ENCODE measurements at places on chromosomes 16 and 17. TPM values are rescaled to one million over a fixed set of nuclear protein-coding genes. Genes with fewer than 3 reads are reported as not detected.
A peak's percentile ranks its signal among the peaks of the same experiment; 100 is the strongest.

DNA sequence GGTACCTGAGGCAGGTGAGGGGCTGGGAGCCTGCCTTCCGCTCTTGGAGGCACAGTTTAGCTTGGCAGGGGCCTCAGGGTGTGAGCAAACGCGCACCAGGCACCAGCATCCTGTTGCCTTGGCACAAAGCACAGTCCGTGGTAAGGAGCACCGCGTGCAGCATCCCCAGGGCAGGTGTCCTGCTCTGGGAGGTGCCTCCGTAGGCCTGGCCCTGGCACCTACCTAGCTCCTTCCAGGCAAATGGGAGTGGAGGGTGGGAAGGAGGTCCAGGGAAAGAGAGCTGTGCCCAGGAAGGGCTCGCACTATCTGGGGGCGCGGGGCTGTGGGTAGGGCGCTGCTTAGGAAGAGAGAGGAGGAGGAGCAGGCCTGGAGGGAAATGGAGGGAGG lies 3.1 kb upstream of the GSE1 start:
- DNase-seq: no peak

GRCh38 chr16:60142619-60143347 lies 1408.7 kb upstream of the GOT2 start:
- no peak for DNase-seq

- no peak for DNase-seq
Measured at GRCh38 chr16:73354434-73354833, 306.5 kb upstream of the ZFHX3 start.

DNA sequence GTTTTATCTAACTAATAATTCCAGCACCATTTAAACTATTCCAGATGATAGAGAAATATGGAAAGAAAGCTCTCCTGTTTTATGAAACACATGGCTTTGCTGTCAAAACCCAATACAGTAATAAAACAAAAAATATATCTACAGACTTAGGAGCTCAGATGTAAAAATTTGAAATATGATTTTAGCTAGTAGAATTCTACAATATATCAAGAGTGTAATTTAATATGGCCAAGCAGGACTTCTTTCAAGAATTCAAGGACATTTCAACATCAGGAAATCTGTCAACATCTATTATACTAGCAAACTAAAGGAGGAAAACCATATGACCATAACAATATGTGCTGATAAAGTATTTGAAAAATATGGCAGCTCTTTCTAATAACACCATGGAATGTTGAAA lies 57.5 kb downstream of the CCDC182 start:
- DNase-seq: no peak

DNA sequence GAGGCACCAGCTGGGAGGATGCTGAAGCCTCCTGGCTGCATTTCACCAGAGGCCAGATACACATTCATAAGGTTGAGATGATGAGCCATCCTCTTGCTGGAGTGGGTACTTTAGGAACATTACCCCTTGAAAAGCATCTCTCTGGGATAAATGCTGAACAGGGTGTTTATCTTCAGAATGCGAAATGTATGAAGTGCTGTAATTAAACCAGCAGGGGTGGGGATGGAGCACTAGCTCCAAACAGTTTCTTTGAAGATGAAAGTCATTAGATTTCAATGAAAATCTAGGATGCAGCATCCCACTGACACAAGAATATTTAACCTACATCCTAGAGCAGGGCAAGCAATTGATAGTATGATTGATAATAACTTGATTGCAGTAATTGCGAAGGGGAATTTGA lies 158.1 kb downstream of the CYLD start:
- no peak for DNase-seq

- peak; percentile 40 for DNase-seq
Measured at GRCh38 chr17:80071116-80071841, 30.1 kb upstream of the GAA start.

DNA sequence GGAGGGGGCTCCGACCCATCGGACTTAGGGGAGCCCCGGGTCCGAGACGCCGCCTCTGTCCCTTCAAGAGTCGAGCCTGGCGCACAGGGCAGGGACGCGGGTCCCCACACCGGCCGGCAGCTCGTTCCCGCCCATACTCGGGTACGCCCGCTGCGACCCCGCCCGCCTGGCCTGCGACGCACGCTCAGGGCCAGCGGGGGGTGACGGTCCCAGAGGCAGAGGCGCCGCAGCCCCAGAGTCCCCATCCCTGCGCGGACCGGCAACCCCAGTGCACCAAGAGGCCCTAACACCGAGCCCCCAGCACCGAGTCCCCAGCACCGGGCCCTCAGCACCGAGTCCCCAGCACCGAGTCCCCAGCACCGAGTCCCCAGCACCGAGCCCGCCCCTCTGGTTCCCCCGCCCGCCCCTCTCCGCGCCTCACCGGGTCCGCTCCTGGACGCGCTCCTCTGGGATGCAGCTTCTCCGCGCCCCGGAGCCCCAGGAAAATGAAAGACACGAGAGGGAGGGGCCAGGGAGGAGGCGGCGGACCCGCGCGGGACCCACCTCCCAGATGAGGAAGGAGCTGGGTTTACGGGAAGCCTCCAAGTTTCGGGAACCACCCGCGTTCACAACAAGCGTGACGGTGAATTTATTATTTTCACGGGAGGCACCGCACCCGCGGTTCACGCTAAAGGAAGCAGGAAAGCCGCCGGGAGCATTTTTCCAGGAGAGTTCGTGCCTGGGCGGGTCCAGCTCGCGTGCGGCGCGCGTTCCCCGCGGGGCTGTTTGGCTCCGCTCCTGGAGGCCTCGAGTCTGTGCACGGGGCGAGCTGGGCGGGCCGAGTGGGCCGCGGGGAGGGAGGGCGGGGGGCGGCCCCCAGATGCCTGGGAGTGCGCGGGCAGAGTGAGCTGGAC lies at the start of gene SECTM1:
TSS of gene SECTM1 (minus strand) at position 488 of the 893 bp plus-strand sequence. CDS start 6,526 bp downstream, outside the sequence.
- DNase-seq: peak; percentile 23

DNA sequence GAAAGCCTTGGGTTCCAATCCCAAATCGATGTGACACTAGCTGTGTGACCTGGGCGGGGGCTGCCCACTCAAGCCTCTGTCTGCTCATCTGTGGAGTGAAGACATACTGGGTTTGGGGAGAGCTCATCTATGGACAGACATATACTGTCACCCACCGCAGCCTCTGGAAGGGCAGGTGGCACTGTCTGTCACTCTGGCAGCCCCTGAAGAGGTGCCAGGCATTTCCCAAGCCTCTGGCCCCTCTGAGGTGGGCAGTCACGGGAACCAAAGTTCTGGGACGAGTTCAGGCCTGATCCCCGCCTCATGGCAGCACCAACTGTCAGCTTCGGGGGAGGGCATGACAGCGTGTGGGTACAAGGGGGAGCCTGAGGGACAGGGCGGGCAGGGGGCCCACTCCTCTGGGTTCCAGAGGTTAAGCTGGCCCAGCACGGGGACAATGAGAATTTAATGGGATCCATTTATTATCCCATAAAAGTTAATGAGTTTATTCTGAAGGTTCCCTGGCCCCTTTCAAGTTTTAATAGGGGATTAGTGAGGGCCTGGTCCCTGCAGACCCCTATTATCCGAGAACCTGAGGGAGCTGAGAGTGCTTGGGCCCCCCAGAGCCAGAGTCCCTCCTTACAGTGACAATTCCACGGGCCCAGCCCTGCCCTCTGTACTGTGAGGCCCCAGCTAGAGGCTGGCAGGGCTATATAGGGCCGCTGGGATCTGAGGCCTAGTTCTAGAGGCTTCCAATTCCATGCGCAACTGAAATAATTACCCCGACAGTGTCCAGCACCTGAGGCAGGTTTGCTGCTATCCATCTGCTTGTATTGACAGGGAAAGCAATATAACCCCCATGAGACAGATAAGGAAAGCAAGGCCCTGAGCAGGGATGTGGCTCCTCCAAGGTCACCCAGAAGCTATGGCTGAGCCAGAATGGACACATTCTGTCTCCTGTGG lies 18.8 kb downstream of the SEZ6 start:
- no peak for DNase-seq

DNA sequence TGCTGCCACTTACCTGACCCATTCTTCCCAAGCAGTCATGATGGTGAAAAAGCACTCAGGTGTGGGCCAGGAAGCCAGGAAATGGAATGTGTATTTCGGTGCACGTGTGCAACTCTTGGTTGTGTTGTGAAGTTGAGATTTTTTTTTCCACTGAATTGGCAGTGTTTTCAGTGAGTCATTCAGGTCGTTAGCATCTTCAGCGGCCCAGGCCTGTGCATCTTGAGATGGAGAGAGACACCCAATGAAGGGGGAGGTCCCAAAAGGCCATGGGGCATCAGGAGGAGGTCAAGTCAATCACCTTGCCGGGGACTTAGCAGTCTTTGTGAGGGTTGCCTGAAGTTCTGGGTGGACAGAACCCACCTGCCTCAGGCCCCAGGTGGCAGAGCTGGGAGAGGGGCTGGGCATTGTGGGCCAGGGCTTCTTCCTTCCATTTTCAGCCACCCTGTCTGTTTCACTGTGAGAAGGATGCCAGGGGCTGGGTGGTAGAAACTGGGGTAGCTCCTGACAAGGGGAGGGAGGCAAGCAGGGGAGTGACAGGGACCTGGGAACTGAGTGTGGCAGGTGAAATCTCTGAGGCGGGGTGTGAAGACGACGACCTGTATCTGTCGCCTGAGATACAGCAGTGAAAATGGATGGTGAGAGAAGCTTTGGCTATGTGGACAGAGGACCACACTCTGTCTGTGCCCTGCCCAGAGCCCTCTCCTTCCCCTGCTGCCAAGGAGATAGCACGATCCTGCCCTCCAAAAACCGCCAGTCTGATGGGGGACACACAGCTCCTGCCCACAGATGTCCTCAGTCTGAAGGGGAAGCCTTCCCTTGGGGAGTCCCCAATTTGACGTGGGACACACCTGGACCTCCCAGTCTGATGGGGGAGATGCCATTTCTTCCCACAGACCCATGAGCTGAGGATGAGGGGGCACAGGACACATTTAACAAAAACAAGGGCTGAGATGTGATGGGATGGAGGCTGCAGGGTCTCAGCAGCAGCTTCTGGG lies 11.9 kb downstream of the TBKBP1 start:
- DNase-seq: no peak

DNA sequence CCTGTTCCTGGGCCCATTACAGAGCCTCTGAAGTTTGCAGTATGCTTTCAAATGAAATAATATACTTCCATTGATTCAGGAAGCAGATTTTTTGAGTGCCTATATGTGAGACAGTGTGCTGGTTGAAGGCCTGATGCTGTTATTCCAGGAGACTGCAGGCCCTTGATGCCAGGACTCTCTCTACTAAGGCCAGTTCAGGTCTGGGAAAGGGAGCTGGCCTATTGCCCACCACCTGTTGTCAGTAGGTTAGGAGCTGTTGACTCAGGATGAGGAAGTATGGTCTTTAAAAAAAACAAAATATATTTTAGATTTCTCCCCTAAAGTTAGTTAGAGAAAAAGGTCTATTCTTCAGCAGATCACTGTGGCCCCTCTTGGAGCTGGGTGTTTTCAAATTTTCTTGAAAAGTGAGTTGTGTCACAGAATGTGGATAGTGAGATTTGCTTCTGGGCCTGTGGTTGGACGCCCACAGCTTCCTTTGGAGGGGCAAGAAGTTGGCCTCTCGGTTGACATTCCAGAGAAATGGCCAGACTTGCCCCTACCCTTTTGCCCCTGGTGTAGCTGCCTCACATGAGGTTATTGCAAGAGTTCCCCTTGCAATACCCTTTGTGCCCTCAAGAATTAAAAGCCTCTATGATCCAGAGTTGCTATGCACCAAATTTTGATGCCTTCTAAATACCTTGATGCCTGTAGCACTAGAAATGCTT lies 7.9 kb downstream of the ESRP2 start:
- DNase-seq: no peak

- DNase-seq: peak; percentile 97
Measured at GRCh38 chr16:69476920-69477443, 52.6 kb downstream of the CYB5B start.

GRCh38 chr17:77875051-77875780 lies 83.3 kb upstream of the TNRC6C start:
- DNase-seq: peak; percentile 44

DNA sequence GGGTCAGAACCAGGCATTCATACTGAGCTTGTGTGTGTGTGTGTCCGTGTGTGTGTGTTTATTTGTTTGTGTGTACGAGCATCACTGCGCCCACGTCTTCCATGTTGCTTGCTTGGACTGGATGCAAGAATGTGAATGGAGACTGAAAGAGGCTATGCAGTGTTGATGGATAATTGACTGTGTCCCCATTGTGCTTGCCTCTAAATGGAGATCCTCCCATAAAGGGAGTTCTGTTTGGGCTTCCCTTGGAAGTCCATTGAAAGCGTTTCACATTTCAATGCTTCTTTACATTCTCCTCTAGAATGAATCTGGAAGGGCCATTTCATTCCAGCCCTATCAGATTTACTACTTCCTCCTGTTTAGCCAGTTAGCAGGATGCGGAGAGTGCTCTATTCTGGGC lies 124.0 kb downstream of the GP2 start:
- DNase-seq: no peak

- no peak for DNase-seq
Measured at GRCh38 chr17:39899215-39899614, 19.2 kb downstream of the GSDMB start.

- DNase-seq: no peak
Measured at GRCh38 chr16:62445909-62446308, 409.7 kb upstream of the CDH8 start.

- DNase-seq: no peak
Measured at GRCh38 chr16:4515611-4516233, 22.9 kb downstream of the CDIP1 start.

DNA sequence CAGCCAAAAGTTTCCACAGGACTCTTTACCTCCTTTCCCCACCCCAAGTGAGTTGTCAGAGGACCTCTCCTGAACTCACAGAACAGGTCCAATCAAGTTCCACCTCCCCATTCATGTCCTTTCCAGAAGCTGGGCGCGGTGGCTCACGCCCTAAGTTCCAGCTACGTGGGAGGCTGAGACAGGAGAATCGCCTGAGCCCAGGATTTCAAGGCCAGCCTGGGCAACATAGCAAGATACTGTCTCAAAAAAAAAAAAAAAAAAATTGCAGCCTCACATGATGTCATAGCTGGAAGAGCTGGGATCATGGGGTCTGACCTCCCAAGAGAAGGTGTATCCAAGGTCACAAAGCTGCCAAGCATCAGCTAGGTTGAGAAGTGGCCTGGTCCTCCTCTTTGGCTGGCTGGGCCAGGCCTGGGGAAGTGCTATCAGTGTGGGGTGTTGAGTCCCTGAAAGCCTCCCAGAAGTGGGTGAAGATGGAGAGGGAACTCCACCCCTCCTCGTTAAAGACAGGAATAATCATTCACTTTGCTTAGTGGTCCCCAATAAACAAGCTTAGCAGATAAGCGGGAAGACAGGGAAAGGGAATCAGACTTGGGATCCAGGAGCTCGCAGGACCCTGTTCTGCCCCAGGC lies 5.5 kb upstream of the MNT start:
- no peak for DNase-seq

The DNAH9 gene
- polyA plus RNA-seq: not detected

The P2RX5 gene
- 3.7 TPM for polyA plus RNA-seq

The HSBP1 gene
- 65.2 TPM for polyA plus RNA-seq

The CA7 gene
- not detected for polyA plus RNA-seq

The KRTAP2-4 gene
- polyA plus RNA-seq: not detected

The RNU2-1 gene
- polyA plus RNA-seq: not detected

The ITGB3 gene
- polyA plus RNA-seq: 9.0 TPM

The SLC5A11 gene
- not detected for polyA plus RNA-seq

The LRRC36 gene
- polyA plus RNA-seq: 0.29 TPM

The SLFN14 gene
- polyA plus RNA-seq: not detected

All from IMR-90 (cell line).